ENCODE measurements at places on chromosomes 11 and 22. TPM values are rescaled to one million over a fixed set of nuclear protein-coding genes. Genes with fewer than 3 reads are reported as not detected.
A peak's percentile ranks its signal among the peaks of the same experiment; 100 is the strongest.

DNA sequence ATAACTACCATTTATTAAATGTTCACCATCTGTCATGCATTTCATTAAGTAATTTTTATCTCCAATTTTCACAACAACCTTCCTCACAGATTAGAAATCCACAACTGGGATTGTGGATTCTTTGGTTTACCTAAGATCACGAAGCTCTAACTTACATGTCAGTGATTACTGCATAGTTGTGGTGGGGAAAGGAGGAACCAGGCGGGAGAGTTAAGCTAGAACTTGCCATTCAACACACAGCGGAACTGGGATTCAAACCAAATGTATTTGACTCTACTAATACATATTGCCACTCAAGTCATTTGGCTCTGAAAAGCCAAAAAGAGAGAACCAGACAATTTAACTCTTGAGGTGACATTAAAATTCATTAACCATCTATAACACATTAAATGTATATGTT, 10.4 kb upstream of the LAYN start:
- H3K27ac ChIP-seq = no peak overlapping the region
- DNase-seq = no peak
- no peaks in the 10 kb centered on the region for H3K36me3 ChIP-seq
- no peak overlapping the region for H3K4me3 ChIP-seq
- H3K4me1 ChIP-seq = no peaks in the 10 kb centered on the region

Gene SLC37A2
- 0.26 TPM for total RNA-seq

- H3K4me3 ChIP-seq = peak within 1 kb of the TSS; percentile 95
- H3K36me3 ChIP-seq = no peaks in the 10 kb centered on the region
- DNase-seq = peak; percentile 97
- peak within 1 kb of the TSS; percentile 96 for H3K27ac ChIP-seq
Measured at GRCh38 chr22:27919222-27919941, at the start of gene PITPNB. Gene PITPNB (minus strand): TSS chr22:27919256. CDS start chr22:27919191, 65 bp downstream.

DNA sequence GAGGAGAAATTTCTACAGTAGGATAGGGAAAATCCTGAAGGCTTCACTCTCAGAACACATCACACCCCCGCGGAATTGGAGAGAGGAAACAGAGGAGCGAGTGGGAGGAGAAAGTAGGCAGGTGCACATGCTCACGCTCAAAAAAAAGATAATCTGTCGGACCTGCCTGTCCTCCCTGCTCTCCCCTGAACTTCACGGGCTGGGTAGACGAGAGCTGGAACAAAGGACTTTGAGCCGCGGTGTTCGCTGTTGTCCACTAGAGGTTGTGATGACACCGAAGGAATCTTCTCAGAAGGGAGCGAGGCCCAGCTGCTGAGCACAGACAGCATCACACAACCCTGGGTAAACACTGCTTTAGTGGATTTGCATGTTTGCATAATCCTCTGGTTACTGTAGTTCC, 5.0 kb downstream of the SEZ6L start:
- H3K4me1 ChIP-seq = no peaks in the 10 kb centered on the region
- peaks cover 5% of the 10 kb centered on the region for H3K27me3 ChIP-seq
- no peak overlapping the region for H3K27ac ChIP-seq
- DNase-seq = no peak
- no peak overlapping the region for H3K4me3 ChIP-seq
- no peaks in the 10 kb centered on the region for H3K36me3 ChIP-seq

DNA sequence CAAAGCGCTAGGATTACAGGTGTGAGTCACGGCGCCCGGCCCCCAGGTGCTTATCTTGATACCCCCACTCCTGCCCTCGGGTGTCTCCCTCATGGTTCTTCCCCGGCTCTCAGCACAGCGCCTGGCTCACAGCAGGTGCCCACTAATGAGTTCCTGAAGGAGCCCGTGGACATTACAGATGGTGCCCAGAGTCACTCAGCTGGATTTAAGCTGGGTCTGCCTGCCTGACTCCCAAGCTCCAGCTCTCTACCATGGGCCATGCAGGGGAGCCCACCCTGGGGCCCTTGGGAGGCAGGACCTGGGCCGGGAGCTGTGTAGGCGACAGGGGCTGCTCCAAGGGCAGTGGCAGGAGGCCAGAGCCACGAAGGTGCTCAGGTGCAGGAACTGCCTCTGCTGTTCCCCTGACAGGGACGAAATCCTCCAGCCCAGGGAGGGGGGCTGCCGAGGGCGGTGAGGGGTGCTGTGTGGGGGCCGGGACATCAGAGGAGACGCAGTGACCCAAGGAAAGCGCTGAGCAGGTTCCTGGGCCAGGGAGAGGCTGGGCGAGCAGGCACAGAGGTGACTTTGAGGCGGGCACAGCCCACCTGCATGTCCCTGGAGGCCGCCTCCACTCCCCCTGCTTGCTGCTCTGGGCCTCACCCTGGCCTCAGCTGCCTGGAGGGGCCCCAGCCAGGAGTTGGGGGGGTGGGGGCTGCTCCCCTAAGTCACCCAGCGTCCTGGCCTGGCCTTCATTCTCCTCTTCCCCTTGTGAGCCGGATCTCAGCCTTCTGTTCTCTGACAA, 14.6 kb upstream of the FLRT1 start:
- no peak overlapping the region for H3K4me3 ChIP-seq
- H3K27me3 ChIP-seq = no peaks in the 10 kb centered on the region
- no peak for DNase-seq
- H3K36me3 ChIP-seq = no peaks in the 10 kb centered on the region
- H3K4me1 ChIP-seq = no peaks in the 10 kb centered on the region
- H3K27ac ChIP-seq = no peak overlapping the region

Measured in uterus (tissue), 4 donors.